ENCODE measurements at places on chromosomes 5 and 9.

DNA sequence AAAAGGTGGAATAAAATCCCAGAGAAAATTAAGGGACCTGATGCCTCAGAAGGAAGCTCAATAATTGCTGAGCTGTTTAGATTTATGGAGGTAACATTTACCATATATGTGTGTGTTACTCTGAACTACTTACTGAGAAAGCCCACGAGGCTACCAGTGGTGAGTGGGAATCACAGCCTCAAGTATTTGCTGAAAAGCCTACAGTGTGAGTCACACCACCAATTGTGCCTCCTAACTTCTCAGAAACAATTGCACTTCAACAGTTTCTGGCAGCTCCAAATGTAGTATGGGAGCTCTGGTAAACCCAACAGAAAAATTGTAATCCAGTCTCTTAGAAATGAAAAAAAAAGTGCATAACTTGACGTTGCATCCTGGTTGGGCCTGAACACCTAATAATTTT, 551.6 kb downstream of the PRDM9 start:
- peak; percentile 6 for DNase-seq

DNA sequence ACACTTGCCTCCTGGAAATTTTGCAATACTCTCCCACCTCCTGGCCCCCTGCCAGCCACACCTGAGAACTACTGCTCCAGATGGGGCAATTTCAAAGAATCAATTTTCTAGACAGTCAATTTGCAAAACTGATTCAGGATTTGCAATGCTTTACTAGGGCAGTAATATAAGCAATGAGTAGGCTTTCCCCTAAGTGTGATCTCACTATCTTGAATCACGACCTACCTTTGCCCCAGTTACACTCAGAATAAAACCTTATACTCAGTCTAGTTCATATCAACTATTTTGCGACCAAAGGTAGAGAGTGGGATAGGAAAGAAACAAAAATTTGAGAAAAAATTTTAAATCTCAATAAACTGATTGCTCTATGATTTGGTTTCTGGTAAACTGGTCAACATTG, 54.4 kb downstream of the DROSHA start:
- DNase-seq: no peak

DNA sequence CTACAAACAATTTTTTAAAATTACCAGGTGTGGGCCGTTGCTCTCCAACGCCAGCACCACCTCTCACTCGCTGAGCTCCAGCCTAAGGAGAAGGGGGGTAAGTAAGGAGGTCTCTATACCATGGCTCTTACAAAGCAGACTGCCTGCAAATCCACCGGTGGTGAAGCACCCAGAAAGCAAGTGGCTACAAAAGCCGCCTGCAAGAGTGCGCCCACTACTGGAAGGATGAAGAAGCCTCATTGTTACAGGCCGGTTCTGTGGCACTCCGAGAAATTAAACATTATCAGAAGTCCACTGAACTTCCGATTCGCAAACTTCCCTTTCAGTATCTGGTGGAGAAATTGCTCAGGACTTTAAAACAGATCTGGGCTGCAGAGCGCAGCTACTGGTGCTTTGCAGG, 46.0 kb downstream of the CDO1 start:
- DNase-seq: no peak

DNA sequence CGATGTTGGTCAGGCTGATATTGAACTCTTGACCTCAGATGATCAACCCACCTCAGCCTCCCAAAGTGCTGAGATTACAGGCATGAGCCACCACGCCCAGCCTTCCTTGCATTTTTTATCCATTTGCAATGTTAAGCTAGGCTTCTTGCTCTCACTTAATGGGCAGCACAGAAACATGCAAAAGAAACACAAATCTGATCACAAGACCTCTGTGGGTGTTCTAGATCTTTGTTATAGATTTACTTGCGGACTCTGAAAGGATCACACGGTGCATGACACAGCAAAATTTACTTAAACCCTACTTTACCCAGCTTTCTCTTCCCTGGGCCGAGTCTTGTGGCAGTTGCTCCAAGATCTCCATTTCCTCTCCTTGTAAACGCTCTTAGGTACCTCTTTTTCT, 71.3 kb downstream of the PSAT1 start:
- peak; percentile 33 for DNase-seq

DNA sequence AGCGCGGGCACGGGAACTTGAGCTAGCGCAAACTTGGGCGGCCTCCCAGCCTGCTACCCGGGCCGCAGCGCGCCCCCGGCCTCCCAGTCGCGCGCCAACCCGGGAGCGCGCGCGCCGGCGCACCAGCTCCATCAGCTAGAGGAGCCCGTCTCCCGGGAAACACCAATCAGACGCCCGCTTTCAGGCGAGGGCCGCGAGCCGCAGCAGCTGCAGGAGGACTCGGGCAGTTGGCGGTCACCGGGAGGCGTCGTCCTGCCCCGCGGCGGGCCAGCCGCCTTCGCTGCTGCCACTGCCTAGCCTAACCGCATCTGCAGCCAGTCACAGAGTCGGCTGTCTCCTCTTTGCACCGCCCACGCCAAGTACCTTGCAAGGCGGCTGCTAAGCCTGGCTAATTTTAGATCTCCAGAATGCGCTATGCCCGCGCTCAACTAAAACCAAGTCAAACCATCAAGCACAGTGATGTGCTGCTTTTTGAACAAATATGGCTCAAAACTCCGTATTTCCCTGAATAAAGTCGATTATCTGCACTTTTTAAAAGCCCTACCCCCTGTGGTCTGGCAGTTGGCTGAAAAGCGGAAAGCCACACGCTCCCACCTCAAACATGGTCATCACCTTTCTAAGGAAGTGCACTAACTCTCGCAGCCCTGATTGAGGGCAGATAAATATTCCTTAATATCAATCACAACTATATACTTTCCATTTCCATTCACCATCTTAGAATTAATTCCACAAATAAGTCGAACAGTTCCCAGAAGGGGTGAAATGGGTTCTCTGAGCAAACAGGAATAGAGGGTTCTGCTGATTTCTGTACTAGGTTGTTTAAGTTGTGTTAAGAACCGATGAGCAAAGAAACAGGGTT, 221.8 kb downstream of the MEF2C start:
- DNase-seq: peak; percentile 68

DNA sequence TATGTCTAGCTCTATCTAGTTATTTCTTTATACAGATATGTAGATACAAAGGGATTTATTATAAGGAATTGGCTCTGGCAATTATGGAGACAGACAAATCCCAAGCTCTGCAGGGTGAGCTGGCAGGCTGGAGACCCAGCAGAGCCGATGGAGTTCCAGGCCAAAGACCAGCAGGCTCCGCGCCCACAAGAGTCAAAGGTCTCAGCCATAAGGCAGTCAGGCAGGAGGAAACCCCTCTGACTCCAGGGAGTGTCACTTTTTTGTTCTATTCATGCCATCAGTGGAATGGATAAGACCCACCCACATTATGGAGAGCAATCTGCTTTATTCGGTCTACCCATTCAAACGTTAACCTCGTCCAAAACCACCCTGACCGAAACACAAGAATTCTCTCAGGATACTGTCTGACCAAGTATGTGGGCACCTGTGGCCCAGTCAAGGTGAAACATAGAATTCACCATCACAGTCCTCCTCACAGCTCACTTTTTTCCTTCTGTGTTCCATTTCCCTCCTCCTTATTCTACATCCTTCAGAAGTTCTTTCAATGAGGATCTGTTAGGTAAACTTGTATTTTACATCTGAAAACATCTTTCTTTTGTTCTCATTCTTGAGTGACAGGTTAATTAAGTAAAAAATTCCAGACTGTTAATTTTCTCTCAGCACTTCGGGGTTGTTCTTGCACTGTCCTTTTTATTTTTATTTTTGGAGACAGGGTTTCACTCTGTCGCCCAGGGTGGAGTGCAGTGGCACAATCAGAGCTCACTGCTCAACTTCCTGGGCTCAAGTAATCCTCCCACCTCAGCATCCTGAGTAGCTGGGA, 21.2 kb downstream of the RNF130 start:
- no peak for DNase-seq

- DNase-seq: no peak
Observed at GRCh38 chr9:124830593-124830992, 22.7 kb upstream of the WDR38 start.

DNA sequence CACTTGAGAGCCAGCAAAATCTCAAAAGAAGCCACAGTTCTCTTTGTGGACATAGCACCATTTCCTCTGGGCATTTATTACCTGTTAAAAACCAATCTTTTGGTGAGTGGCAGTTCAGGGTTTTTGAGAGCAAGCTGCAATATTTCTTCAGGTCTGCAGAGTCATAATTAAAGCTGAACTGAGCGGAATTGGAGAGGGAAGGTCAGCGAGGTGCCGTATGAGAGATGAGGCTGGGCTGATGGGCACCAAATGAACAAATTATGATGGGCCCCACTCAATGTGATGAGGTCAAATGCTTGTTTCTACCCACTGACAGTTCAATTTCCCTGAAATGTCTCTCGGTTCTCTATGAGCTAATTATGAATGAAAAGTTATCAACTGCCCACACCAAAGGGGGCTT, 231.9 kb downstream of the AP3B1 start:
- DNase-seq: no peak

DNA sequence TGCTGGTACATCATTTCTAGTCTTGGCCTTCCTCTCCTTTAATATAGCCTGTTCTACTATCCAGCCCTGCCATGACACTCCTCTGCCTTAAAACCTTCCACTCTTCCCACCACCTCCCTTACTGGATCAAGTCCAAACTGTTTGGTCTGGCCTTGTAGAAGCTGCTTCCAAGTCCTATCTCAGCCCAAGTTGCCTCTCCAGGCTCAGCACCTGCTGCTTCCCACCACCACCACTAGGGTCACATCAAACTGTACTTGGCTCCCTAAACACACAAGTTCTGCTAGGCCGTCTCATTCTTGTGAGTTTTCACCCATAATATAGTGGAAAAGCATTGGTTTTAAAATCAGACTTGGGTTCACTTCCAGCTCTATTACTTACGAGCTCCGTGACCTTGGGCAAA, 1.4 kb downstream of the NDUFA8 start:
- DNase-seq: peak; percentile 59

DNA sequence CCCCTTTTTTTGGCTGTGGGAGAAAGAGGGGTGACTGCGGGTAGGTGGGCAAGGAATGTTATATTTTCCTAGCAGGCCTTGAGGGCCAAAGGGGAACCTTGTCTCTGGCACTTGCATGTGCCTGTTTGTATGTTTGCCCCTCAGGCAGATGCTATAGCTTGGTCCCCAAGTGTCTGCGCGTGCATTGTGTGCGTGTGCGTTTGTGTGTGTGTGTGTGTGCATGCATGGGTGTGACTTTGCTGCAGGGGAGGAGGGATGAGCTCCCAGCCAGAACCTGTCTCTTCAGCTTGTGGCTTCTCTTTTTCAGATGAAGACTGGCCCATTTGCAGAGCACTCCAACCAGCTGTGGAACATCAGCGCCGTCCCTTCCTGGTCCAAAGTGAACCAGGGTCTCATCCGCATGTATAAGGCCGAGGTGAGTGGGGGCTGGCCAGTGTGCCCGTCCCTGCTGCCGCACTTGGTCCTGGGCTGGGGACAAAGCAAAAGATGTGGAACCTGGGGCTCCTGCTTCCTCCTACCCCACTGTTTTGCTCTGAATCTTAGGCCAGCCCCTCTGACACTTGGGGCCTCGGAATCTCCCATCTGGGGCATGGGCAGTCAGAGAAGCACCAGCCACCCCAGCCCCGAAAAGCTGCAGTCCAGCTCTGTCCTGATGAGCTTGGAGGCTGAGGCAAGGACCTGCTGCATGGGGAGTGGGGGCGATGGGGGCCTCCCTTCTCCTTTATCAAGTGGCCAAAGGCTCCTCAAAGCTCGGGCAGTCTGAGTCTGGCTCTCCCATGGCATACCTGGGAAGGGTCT, 31.1 kb downstream of the PTPA start:
- no peak for DNase-seq

GRCh38 chr5:112979723-112980122, 3.1 kb downstream of the DCP2 start:
- DNase-seq: no peak

DNA sequence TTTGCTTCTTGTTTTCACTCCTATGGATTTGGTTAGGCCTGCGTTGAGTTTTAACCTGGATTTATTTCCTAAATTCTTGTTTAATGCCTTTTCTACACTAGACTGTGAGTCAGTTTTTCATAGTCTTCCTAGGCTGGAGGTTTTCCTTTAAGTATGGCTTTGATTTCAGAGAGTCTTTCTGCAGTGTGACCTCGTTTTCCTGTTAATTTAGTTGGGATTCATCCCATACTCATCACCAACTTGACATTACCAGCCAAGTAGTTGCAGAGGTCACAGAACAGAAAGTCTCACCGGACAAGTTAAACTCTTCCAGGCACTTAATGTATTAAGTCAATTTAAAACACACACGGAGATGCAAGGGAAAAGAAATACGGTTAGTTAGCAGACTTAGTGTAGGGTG, 29.7 kb upstream of the AUH start:
- no peak for DNase-seq

DNA sequence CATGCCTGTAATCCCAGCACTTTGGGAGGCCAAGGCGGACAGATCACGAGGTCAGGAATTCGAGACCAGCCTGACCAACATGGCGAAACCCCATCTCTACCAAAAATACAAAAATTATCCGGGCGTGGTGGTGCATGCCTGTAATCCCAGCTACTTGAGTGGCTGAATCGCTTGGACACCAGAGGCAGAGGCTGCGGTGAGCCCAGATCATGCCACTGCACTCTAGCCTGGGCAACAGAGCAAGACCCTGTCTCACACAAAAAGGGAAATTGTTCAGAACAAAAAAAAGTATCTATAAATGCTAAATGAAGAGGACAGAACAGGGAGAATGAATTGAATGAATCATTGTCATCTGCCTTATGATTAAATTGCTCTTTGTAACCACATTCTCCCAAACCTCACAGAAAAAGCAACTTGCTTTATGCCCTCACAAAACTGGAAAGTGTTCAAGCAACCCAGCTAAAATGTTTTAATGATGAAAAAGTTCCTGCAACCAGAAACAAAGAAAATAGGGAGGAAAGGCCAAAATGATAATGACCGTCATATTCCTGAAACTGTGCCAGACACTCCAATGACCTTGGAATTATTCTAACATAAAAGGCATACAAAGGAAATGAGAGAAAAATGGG, 83.7 kb downstream of the SERINC5 start:
- no peak for DNase-seq

DNA sequence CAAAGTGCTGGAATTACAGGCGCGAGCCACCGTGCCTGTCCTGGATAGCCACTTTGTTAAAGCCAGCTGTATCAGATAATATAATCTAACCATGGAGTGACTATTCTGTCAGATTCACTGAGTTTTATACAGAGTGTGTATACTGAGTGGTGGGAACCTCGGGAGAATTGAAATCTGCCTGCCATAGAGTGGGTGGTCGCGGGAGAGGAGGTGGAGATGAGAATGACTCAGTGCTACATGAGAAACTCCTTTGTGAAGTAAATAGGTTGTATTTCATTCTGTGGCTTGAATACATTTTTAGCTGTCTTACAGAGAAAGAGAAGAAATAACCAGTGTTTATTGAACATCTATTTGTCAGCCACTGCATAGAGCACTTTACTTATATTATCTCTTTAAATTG, 26.4 kb downstream of the ATP6V0E1 start:
- DNase-seq: peak; percentile 25

DNA sequence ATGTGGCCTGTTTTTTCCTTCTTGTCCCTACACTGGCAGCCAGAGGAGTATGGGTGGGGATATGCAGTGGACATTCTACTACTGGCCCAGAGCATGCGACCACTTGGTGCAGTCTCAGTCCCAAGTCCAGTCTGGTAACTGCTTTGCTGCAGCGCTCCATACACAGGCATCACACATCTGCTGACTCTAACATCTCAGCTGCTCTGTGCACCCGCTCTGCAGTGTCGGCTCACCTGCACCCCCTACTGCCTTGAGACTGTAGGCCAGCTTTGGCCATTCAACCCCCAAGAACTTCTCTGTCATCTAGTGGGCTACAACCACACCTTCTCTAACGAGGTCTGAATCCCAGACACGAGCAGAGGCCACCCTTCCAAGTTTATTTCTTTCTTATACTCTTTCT, 46.4 kb upstream of the SLCO6A1 start:
- peak; percentile 45 for DNase-seq
